ENCODE measurements at places on chromosomes 7 and 10.

DNA sequence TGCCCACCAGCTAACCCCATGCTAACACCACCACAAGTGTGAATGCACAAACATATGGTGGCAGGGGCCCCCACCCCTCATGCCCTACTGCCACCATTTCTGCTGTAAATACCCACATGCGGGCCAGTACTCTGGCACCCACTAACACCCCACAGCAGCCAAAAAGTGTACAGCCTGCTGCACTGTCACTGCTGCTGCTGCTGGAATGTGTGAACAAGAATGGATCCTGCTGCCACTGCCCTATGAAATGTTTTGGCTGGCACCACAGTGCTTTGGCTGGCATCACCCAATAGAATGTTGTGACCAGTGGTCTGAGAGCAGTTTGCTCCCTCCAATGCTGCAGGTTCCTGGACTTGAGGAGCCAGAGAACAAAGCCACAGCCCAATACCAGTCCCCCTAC, 606.6 kb upstream of the SORCS1 start:
- no peak for DNase-seq

- DNase-seq, result no peak
Measured at GRCh38 chr7:88015309-88015708, 81.3 kb downstream of the ADAM22 start.

GRCh38 chr7:131557652-131558385, 1.4 kb upstream of the PODXL start:
- DNase-seq, result peak; percentile 68

DNA sequence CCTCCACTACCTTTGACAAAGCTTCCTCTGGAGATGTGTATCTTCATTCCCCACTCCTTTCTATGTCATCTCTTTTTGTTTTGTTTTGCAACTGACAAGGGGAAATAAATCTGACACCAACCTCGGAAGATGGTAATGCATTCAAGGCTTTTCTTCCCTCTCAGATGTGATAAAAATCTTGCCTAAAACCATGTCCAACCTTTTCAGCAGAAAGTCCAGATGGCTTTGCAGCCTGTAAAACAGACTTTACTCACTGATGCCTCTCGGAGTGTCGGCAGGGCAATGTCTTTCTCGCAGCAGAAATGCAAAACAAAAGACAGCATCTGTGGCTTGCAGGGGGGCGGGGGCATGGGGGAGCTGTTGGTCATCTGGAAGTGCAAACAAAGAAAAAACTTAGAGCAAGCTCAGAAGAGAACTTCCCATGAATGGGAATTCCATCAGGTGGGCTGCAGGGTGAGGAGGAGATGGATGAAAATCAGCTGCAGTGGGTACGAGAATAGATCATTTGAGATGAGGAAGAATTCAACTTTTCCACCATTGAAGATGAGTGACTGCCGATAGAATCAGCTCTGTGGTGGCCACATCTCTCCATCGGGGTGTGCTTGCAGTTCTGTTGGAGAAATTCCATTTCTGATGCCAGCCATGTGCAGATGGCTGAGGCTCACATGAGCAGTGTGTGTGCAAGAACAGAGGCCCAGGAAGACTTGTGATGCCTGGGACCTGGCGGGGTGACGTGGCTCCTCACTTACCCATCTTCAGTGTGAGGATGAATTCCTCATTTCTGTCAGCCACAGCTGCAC, 237.7 kb downstream of the WDR37 start:
- DNase-seq, result no peak

DNA sequence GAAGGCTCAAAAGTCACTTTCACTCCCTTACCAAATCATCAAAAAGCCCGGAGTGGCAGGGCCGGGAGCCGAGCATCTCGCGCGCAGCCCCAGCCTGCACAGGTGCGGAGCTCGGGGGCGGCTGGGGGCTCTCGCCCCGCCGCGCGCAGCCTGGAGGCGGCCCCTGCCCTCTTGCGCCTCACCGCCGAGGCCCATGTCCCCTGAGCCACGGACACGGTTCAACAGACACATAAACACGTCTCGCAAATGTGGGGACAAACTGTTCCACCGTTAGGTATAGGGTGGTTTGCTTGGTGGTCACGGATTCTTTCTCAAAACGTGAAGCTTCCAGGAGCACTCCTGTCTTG, 700 bp downstream of the GSAP start:
- no peak for DNase-seq

DNA sequence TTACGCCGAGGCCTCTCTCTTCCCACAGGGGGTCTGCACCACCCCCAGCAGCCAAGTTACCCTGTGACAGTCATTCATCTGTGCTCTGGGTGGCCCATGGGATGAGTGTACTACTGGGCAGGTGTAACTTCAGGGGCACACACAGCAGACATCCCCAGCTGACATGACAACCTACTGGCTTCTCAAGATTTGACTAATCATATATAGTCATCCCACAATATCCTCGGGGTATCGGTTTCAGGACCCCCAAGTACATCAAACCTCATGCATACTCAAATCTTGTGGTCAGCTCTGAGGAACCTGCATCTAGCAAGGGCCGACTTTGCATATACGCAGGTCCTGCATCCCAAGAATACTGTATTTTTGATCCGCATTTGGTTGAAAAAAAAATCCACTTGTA, 336.9 kb upstream of the C7orf33 start:
- DNase-seq, result no peak

DNA sequence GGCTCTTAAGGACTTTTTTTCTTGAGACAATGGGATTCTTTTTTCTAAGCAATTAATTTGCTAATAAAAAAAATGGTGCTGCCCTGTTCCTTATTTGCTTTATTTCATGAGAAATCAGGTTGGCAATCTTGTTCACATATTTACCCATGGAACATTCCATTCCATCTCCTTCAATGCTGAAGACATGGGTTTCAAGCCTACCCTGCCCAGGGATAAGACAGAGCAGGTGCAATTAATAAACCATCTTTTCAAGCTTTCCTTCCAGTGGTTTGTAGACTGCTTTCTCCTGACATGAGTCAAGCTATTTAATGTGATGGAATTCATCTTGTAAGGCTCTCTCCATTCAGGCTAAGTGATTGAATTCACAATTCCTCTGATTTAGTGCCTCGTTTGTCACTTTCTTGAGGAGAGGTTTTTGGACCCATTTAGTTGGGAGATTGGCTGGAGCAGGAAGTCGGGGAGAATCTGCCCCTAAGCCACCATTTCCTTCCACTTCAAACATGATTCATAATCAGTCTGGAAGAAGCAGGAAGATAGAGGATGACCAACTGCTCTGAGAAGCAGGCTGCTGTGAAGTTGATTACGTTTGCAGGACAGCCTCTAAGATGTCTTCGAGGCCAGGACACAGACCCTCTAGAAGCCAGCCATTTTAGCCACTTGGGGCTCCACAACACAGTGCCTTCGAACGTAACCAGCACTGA, 552.4 kb upstream of the GALNT17 start:
- DNase-seq, result no peak

GRCh38 chr7:27155816-27156507, 513 bp downstream of the HOXA7 start:
- DNase-seq, result no peak

DNA sequence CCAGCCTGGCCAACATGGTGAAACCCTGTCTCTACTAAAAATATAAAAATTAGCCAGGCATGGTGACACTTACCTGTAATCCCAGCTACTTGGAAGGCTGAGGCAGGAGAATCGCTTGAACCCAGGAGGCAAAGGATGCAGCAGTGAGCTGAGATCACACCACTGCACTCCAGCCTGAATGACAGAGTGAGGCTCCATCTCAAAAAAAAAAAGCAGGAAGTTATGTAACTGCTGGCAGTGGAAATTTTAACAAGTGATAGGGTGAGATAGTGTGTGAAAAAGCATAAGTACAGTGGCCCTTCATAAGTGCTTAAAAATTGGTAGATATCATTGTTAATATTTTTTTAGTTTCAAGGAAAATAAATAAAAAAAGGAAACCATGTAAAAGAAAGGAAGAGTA, 12.3 kb downstream of the AKR1C3 start:
- DNase-seq, result no peak

- DNase-seq, result no peak
Measured at GRCh38 chr10:113612154-113612553, 51.7 kb downstream of the NRAP start.

DNA sequence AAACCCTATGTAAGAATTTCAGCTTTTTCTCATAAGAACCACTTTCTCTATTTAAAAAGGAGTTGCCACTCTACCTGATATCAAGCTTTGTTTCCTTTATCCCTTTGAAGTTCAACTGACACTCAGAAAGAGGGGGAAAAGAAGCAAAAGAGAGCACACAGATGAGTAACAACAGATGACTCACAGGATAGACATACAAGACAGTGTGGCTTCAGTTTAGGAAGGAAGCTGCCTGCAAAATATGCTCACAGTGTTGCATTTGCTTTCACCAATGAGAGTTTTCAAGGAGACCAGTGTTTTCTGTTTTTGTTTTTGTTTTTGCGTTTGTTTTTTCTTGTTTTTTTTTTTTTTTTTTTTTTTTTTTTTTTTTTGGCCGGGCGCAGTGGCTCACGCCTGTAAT, 1181.6 kb downstream of the DNAJB9 start:
- DNase-seq, result no peak

DNA sequence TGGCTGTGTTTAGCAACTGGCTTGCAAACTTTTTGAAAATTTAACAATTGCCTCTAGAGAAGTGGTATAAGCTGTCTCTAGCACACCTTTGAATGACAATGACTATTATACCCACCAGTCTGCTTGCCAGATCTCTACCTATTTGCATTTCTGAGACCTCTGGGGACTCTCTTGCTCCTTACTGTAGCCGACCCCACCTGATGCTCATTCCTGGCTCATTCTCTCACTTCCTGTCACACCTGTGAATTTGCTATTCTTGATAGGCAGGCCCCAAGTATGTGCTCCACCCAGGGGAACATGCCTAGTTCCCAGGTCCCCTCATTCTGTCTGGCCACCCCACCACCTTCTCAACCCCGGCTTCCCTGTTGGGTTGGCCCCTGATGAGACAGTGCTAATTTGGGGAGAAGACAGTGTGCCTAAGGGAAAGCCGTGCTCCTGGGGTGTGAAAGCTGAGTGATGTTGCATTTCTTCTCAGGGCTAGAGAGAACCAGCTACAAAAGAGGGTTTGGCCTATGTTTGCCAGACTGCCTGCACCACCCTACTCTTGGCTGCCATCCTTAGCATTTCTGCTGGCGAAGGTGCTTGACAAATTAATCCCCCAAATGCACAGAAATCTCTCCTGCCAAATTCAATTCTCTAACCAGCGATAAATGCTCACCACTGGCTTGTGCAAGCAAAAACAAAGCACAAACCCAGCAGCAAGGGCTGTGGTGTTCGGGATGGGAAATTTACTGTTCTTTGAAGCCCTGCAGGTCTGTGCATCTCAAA, 138.2 kb downstream of the RPS24 start:
- DNase-seq, result no peak

- peak; percentile 19 for DNase-seq
Measured at GRCh38 chr10:104579136-104579535, 62.0 kb upstream of the SORCS3 start.

DNA sequence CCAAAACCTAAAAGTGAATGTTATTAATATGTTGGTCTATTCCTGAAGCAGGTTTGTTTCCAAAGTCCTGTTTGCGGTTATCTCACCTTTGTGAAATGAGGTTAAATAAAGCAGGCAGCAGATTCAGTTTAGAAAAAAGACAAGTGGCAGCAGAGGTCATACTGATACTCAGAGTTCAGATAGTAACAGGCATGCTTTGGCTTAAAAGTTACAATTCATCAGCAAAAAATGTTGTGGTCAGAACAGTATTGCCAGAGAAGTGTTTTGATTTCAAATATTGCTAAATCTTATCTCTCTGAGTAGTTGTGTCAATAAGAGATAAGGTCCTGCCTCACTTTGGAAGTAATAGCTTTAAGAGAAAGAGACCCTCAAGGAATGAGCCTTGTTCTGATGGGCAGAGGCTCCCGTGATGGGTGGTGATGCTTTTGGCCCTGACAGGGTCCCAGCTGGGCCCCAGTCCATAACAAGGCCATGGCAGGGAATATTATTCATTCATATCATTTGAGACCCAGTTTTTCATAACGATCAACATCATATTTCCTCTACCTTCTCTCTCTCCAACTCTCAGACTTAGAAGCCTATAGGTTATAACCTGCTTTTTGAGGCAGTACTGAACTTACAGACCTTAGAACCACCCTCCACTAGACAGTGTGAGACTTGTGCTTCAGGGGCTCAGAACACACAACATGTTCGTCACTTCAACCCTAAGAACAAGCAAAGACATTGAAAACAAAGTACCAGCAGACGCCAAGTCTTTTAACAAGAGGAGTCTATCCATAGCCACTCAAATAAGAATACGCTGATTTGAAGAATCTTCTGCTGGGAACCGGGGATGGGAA, 58.5 kb upstream of the AHR start:
- no peak for DNase-seq

GRCh38 chr10:71854031-71854430, 3.0 kb upstream of the PSAP start:
- DNase-seq, result no peak
